Activated naive CD4-positive, alpha-beta T cell treated with Interleukin-2 at 50 U/mL for 16 hours (primary cell): ENCODE measurements at places on chromosomes 4 and X.

DNA sequence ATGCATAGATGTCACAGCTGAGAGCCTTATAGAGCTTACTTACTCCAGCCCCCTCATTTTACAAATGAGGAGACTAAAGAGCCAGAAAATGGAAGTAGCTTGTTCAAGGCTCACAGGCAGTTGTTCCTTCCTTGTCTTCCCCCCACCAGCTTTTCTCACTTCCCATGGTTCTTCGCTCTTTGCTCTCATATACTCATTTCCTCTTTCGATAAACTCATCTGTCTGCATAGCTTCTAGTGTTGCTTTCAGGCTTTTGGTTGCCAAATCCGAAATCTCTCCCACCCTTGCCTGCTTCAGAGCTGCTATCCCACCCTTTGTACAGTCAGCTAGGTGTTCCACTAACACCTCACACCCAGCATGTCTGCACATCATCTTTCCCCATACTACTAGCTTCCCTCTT, 25.0 kb upstream of the GJB1 start:
- no peak for DNase-seq

DNA sequence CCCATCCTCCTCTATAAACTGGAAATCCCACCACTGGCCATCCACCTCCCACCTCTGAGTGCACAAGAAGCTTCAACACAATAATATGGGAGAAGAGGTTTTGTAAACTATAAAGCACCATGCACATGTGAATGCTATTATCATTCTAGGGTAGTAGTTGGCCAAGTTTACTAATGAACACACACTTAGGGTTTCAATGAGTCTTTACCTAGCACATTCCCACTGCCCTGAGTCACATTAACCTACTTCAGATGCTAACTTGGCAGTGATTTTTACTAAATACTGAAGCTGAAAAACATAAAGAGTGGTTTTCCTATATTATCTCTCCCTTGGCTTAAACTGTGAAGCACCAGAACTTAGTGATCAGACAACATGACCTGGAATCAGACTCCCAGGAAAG, 93.9 kb downstream of the SH3KBP1 start:
- DNase-seq, result no peak

- no peak for DNase-seq
These were observed 76.3 kb upstream of the ARHGAP36 start for GRCh38 chrX:130981836-130982235.

DNA sequence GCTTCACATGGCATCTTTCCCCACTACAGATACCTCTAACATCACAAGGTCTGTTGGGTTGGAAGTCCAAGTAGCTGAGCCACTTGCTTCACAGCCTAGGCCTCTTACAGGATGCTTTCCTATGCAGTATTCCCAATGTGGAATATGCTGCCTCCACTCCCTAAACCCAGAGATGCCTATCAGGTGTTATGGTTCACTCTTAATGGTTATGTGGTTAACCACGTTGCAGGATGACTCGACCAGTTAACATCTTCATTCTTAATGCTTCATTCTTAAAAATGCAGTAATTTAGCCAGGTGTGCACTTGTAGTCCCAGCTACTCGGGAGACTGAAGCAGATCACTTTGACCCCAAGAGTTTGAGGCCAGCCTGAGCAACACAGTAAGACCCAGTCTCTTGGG, 24.2 kb downstream of the HAUS3 start:
- no peak for DNase-seq

GRCh38 chrX:37799936-37800335, 20.1 kb downstream of the CYBB start:
- no peak for DNase-seq

GRCh38 chr4:14831416-14831815, 170.9 kb upstream of the CPEB2 start:
- DNase-seq, result no peak
